ENCODE measurements at places on chromosomes 2 and 18.

GRCh38 chr2:174328114-174328960 is 6.4 kb upstream of the SP9 start:
- DNase-seq: no peak

GRCh38 chr2:85838641-85839040 is 50.1 kb downstream of the ST3GAL5 start:
- no peak for DNase-seq

DNA sequence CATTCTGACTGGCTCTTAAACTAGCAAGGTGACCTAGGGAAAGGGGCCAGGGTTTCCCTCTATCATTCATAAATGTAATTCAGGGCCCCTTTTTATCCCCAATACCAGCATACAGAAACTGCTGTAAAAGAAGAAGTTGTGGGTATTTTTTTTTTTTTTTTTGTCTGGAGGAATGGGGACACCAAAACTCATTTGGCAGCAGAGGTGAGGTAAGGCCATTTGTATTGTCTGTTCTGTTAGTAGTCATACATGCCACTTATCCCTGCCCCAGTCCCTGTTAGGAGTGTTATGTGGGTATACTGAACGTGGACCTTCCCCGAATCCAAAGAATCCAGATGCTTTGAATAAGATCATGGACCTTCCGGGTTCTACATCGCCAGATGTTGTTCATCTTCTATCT is 1.7 kb downstream of the SEPTIN2 start:
- no peak for DNase-seq

DNA sequence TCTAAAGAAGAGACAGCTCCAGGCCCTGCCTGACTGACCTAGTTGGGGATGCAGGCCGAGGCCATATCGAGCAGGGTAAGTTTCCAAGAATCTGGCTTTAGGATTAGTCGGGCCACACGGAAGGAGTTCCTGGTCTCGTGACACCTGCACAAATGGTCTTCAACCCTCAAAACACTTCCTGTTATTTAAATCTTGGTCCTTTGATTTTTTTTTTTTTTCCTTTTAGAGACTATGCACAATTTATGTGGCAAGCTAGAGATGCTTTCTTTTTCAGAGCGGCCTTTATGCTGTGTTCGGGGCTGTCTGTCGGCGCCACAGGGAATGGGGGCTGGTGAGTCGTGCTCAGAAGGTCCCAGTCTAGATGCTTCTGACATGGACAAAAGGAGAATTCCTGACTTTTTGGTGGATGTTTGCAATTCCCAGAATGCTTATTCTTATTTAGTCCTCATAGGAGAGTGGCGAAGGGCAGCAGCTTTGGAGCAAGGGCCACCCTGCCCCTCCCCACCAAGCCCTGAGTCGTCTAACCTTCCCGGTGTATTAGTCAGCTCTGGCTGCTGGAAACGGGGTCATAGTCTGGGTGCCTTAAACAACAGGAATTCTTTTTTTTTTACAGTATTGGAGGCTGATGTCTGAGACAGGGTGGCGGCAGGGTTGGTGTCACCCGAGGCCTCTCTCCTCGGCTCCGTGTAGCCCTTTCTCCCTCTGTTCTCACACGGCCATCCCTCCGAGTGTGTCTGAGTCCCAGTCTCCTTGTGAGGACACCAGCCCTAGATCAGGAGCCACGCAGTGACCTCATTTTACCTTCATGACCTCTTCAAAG is 27.4 kb downstream of the HPCAL1 start:
- DNase-seq: no peak

- no peak for DNase-seq
Measured at GRCh38 chr2:163665817-163666216, 70.0 kb downstream of the FIGN start.

DNA sequence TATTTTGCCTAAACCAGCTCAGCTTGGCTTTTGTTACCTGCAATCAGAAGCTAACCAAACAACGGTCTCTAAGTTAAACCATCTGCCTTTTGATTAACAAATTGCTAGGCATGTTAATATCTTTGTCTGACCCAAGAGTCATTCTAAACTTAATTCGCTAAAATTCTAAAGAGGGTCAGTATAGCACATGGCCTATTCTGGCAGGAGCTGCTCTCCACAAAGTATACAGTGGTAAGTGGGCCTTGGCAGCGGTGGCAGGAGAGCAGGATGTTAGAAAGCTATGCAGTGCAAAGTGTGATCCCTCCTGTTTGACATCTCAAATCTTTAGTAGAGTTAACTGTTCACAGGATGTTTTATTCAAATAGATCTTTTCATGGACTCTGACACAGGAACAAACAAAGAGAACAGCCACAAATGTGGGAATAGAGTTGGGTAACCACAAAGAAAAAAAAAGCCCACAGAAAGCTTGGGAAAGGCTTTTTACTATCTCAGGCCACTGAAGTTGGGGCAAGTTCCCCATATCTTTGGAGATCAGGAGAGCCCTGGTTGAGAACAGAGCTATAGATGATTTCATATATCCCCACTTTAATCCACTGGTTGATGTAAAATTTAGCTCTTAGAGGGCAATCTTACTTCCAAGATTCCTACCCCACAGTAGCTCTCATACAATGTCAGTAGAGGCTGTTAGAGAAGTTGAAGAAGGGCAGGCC is 10.6 kb downstream of the CFAP210 start:
- no peak for DNase-seq

DNA sequence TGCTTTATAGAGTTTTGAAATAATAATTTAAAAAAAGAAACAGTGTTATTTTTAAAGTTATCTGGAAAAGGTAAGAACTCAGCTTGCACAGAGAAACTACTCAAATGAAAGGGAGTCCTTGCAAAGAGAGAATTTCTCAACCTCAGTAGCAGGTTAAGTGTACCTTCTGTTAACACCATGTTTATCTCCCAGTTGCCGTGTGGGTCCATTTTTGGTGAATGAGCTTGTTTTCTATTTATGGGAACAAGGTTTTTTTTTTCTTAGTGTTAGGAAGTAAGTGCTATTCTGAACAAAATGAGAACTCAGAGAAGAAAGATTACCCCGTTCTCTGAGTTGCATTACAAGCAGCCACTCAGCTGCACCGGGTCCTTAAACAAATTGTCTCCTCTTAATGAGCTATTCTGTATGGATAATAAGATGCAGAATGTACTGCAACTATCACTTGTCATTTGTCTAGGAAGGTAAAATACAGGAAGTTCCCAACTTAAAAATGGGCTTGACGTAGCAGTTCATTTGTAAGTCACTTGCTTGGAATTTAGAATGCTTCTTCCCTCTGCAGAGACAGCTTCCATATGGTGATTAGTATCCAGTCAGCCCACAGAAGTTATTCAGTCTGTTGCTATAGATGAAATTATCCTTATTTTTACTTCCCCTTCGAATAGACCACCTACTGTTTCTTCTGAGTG is 74.9 kb downstream of the LTBP1 start:
- DNase-seq: no peak

DNA sequence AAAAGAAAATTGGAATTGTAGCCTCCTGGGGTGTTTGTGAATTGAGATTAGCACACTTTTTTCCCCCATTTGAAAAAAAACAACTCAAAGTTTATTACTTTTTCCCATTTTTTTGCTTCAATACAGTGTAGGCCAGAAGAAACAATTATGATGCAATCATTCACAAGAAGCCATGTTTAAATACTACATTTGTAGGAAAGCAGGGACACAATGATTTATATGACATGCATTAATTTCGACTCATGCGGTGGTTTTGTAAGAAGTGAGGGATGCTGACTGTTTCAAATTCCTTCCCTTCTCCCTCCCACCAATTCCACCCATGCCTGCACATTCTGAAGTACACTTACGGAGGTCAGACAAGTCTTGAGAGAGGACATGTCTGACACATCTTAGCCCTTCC is 774.2 kb upstream of the FSHR start:
- DNase-seq: no peak

GRCh38 chr18:21162786-21163185 is 51.2 kb upstream of the ROCK1 start:
- no peak for DNase-seq

- DNase-seq: peak; percentile 49
Measured at GRCh38 chr18:11518788-11519685, 90.4 kb upstream of the SLC35G4 start.

GRCh38 chr2:229740279-229740678 is 25.9 kb upstream of the DNER start:
- DNase-seq: no peak

All from COR-L47 (cell line).